ENCODE measurements at places on chromosomes 1 and 21. TPM values are rescaled to one million over a fixed set of nuclear protein-coding genes. Genes with fewer than 3 reads are reported as not detected.

MX2 gene
- 1.8 TPM for polyA plus RNA-seq

GRCh38 chr1:217721692-217722091, 90.5 kb downstream of the SPATA17 start:
- no peak for DNase-seq

- DNase-seq: no peak
Measured at GRCh38 chr21:41183575-41183974, 15.6 kb downstream of the BACE2 start.

OR6N1 gene
- polyA plus RNA-seq: not detected

- no peak for DNase-seq
Measured at GRCh38 chr1:26597629-26598039, 68.1 kb downstream of the RPS6KA1 start.

- DNase-seq: no peak
Measured at GRCh38 chr1:68087184-68087583, 36.8 kb upstream of the DIRAS3 start.

DNA sequence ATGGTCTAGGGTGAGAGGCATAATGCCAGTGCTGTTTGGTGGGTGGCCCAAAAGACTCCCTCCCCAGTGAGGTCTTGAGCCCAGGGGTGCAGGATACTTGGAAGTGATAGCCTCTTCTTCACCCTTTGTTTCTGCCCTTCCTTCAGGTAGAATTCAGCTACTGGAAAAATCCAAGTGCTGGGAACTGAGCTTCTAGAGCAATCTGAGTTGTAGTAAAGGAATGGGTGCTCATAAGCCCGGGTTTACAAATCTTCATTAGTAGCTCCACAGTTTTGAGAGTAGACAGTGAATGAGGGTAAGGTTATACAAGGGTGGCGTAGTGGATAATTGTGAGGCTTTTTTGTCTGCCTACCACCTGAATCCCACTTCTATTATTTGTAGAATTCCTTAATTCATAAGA, 29.2 kb upstream of the CD84 start:
- DNase-seq: no peak

- DNase-seq: no peak
Measured at GRCh38 chr1:65694933-65695332, 97.8 kb upstream of the PDE4B start.

KCNK2 gene
- polyA plus RNA-seq: not detected
